ENCODE measurements at places on chromosomes 1 and 21.

GRCh38 chr1:52670604-52671003 lies 27.5 kb downstream of the COA7 start:
- no peak for DNase-seq

- no peak for DNase-seq
These were observed 131.3 kb upstream of the C1orf21 start for GRCh38 chr1:184255560-184255959.

- DNase-seq, result no peak
These were observed 74.9 kb downstream of the SYDE2 start for GRCh38 chr1:85125891-85126290.

DNA sequence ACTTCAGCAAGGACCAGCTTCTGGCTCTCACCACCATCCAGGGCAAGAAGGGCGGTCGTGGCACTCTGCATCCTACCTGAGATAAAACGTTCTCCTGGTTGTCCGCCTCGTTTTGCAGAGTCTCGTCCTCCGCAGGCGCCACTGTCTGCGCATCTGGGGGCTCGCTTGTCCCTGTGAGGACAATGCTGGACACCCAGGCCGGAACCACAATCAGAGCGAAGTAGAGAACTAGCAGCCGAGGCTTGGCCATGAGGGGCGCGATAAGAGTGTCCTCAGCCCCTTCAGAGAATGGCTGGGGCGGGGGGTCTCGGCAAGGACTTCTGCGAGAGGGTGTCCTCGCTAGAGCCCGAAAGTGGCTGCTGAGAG lies 505 bp downstream of the OLFML2B start:
- DNase-seq, result no peak

GRCh38 chr1:12177999-12178441 lies 11.2 kb downstream of the TNFRSF1B start:
- peak; percentile 63 for DNase-seq

- DNase-seq, result no peak
These were observed 27.6 kb upstream of the CTH start for GRCh38 chr1:70383483-70383882.

DNA sequence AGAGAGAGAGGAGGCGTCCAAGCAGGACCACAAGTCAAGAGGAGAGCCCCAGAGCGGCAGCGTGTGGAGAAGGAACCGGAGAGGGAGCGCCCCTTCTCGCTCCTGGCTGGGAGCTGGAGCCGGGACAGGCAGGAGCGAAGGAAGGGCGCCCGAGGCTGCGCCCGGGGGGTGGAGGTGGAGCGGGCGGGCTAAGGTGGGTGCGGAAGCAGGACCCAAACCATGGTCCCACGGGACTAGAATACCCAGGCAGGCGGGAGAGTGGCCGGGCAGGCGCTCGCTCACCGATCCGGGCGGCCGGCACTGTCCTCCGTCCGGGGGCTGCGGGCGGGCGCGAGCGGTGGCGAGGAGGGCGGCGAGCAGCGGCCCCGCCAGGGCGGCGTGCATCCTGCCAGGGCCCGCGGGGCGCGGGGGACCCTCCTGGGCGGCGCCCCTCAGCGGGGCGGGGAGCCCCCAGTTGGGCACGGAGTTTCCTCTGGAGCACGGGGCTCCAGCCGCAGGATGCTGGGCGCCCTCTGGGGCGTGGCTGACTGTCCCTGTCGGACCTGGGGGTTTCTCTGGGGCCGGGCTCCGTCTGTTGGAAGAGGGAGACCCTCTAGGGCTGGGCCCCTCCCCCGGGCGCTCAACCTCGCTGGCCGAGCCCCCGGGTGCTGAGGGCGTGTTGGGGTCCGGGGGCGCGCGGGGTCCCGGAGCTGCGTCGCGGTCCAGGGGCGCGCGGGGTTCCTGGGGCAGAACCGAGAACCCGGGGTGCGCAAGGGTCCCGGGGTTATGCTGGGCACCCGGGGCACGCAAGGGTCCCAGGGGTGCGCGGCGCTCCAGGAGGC lies 569 bp downstream of the TRABD2B start:
- DNase-seq, result no peak

- no peak for DNase-seq
These were observed 284.5 kb downstream of the PTPRU start for GRCh38 chr1:29520571-29521437.

GRCh38 chr21:39657091-39657689 lies 44.5 kb downstream of the B3GALT5 start:
- DNase-seq, result no peak

GRCh38 chr21:32929633-32930038 lies 96.1 kb upstream of the OLIG2 start:
- DNase-seq, result no peak

GRCh38 chr1:46820560-46821060 lies 21.8 kb downstream of the CYP4B1 start:
- DNase-seq, result no peak

GRCh38 chr1:97084546-97084945 lies 363.0 kb downstream of the PTBP2 start:
- DNase-seq, result peak; percentile 67

DNA sequence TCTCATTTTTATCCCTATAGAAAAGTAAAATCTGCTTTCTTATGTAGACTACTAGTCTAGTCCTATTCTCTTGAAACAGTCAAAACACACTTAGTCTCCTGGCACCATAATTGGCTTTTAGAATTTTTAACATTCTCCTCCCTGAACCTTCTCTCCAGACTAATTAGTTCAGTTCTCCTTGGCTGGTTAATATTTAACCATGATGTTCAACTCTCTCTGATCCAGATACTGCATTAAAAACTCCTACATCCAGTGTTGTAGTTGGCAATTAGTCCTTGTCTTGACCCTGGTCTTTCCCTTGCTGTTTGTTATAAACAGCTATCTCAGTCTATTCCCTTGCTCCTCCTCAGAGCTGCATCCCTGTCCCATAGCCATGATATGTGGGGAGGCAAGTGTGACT lies 422.9 kb upstream of the BEND5 start:
- no peak for DNase-seq

GRCh38 chr1:66788231-66788939 lies 12.7 kb downstream of the INSL5 start:
- DNase-seq, result no peak

DNA sequence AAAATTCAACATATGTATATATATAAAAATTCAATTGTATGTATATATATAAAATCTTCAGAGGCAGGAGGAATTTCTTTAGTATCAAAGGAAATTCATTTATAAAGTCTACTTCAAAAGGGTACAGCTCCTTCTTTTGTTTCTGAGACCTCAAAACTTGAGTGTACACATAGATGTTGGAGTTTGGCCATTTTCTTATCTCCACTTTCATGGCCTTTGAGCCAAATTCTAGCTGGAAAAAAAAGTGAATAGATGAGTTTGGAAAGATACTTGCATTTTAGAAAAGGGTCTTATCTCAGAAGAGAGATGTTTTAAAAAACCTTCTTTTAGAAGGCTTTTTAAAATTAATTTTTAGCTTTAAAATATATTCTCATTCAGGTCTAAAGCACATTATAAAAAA lies 103.2 kb downstream of the ATF6 start:
- no peak for DNase-seq

DNA sequence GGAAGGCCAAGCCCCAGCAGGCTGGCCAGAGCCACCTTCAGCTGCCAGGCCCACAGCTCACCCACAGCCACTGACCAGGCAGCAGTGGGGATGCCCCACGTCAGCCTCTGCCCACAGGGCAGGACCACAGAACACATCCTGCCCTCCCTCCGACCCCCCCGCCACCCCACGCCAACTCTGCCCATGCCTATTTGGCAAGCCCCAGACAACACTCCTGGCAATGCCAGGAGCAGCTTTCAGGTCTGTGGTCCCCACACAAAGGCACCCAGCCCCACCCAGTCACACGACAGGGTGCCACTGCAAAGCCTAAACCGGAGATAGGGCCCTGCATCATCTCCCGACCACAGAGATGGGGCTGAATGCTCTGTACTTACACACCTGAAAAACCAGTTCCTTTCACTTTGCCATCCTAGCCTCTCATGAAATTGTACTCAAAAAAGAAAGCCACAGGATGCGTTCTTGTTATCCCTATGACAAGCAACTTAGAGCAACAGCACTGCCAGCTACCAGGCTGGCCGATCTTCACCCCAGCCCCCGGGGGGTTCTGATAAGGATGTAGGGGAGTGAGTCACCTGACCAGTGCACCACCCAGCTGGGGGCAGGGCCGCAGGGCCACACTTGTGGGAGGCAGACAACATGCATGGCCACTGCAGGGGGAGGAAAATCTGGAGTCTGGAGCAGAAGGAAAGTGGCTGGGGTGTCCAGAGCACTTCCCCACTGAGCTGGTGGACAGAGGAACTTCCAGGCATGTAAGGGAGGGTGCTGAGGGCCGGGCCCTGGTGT lies 36.2 kb downstream of the UBE2G2 start:
- no peak for DNase-seq

DNA sequence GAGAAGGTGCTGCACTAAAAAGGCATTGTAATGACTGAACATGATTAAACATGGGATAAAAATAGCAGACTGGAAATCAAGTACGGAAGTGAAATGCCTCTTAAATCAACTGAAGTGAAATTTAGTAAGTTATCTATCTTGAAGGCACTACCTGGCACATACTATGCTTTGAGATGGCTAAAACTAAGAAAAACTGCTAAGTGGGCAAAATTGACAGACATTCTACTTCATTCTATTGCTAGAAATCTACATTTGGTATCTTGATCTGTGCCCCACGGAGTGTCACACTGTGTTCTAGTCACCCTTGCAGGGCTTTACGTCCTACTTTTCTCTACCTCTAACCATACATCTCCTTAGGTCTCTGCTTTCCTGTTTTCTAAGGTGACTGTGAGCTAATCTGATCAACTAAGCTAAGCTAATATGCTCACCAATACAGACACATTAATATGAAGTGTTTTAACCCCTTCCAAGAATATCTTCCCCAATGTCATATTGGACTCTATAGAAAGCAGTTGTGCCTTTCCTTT lies 4.1 kb downstream of the PDC start:
- no peak for DNase-seq

DNA sequence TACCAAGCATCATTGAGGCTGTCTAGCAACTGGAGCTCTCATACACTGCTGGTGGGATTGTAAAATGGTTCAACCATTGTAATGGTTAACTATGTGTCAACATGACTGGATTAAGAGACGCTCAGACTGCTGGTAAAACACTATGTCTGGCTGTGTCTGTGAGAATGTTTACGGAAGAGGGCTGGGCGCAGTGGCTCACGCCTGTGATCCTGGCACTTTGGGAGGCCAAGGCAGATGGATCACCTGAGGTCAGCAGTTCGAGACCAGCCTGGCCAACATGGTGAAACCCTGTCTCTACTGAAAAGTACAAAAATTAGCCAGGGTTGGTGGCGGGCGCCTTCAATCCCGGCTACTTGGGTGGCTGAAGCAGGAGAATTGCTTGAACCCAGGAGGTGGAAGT lies 4.8 kb upstream of the FCRLA start:
- no peak for DNase-seq

DNA sequence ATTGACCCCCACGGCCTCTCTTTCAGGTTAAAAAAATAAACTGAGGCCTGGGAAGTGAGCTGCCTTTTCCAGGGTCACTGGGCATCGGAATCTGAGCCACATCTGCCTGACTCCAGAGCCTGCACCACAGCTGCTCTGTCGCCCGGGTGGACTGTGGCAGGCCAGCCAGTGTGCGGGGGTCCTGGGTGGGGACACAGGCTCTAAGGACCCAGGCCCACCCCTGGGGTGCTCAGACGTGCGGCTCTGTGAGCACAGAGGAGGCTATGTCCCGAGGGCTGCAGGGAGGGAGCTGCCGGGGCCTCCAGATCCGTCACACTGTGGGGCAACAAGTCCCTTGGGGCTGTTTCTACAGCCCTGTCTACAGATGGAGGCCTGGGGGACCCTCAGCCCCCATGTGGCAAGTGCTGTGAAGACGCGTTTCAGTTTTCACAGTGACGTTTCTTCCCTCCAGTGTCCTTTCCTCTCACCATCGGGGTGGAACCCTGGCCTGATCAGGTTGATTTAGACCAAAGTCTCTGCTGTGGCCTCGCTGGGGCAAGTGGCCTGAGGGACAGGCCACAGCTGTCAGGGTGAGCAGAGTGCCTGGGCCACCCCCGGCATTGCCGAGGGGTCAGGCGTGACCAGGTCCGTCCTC lies 39.2 kb upstream of the ACTRT2 start:
- no peak for DNase-seq

DNA sequence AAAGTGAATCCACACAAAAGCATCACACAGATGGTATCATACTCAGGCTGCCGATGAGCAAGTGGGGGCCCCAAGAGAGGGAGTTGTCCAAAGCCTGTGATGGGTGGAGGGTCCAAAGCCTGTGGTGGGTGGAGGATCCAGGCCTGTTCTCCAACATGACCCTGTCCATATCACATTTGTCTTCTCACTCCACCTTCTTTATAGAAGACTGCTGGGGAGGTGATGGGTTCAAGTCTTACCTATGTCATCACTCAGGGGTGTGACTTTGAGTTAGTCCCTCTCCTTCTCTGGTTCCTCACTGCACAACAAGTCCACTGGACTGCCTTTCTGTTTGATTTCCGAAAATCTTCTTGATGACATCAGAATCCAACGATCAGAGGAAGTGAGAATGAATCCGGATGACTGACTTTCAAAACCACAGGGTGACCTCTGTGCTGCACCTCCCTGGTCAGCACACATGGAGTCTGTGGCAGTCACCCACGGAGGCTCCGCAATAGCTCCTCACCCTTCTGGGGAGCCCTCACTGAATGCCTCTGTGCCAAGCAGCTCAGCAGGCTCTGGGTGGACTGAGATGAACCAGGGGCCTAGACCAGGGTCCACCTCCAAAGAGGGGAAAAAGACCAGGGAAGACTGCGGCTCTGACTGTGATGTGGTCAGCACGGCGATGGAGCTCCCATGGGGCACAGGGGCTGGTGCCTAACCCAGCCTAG lies 166.8 kb downstream of the HIVEP3 start:
- DNase-seq, result no peak

- DNase-seq, result no peak
These were observed 6.8 kb upstream of the EPS8L3 start for GRCh38 chr1:109770331-109771095.

- DNase-seq, result no peak
These were observed 507.0 kb downstream of the AJAP1 start for GRCh38 chr1:5161372-5161771.

GRCh38 chr1:211738096-211738690 lies 62.8 kb upstream of the NEK2 start:
- no peak for DNase-seq

- no peak for DNase-seq
These were observed 66.5 kb downstream of the AK4 start for GRCh38 chr1:65214340-65215027.

- DNase-seq, result peak; percentile 36
These were observed 102.3 kb downstream of the OMA1 start for GRCh38 chr1:58443986-58444868.

DNA sequence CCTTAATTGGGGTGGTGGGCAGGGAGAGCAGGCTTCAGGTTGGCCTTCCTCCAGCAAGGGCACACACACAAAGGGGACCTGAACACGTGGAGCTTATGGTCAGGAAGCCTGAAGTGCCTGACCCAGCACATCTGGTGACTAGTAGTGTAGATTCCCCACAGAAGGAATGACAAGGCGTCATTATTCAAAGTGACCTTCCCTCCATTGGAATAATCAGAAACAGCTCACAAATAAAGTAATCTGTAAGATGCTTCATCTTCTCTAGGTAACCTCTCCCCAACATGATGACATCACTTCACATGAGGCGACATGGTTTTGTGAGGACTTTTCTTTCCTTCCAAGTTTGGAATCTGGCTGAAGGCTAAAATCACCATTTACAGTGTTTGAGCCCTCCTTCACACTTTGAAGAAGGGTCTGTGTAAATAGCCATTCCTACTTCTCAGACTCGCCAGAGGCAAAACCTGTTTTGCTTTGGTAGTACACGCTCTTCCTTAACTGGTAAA lies 32.8 kb upstream of the ERG start:
- DNase-seq, result no peak

GRCh38 chr1:170661646-170662411 lies 2.1 kb upstream of the PRRX1 start:
- DNase-seq, result peak; percentile 63
